ENCODE measurements at places on chromosomes 7 and 10.

GRCh38 chr10:6755781-6756460 is 175.8 kb upstream of the PRKCQ start:
- H3K36me3 ChIP-seq = no peaks in the 10 kb centered on the region
- DNase-seq = no peak
- peaks cover 5% of the 10 kb centered on the region for H3K4me1 ChIP-seq
- H3K27me3 ChIP-seq = peaks cover 14% of the 10 kb centered on the region
- H3K27ac ChIP-seq = no peak overlapping the region
- H3K4me3 ChIP-seq = no peak overlapping the region

DNA sequence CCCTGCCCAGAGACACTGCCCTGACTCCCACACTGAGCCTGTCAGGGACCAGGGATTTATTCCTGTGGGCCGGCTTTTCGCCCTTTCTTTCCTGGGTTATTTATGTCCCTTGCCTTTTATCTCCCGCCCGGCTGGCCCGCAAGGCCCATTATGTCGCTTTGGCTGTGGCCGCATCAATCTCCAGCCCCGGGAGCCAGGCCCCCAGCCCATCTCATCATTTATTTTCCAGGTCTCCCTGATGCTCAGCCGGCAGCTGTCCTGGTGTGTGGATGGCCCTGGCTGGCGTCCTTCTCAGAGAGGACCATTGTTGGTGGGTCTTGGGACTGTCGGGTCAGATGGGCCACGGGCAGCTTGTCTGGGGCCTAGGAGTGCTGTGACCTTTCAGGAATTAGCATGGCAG is 82.3 kb downstream of the FAM241B start:
- H3K27ac ChIP-seq = no peak overlapping the region
- H3K36me3 ChIP-seq = no peaks in the 10 kb centered on the region
- H3K27me3 ChIP-seq = no peaks in the 10 kb centered on the region
- no peak overlapping the region for H3K4me3 ChIP-seq
- H3K4me1 ChIP-seq = peaks cover 35% of the 10 kb centered on the region

- H3K36me3 ChIP-seq = no peaks in the 10 kb centered on the region
- no peak overlapping the region for H3K27ac ChIP-seq
- no peak for DNase-seq
Observed at GRCh38 chr10:12360461-12360860, 11.1 kb downstream of the CAMK1D start.

GRCh38 chr7:99559175-99559915 is 903 bp downstream of the ZNF655 start:
- H3K4me3 ChIP-seq = peak overlapping the region; percentile 97
- H3K27me3 ChIP-seq = no peaks in the 10 kb centered on the region
- peaks cover 26% of the 10 kb centered on the region for H3K36me3 ChIP-seq
- peaks cover 54% of the 10 kb centered on the region for H3K4me1 ChIP-seq
- DNase-seq = no peak

GRCh38 chr7:136324073-136324704 is 347.0 kb upstream of the MTPN start:
- peaks cover 14% of the 10 kb centered on the region for H3K27me3 ChIP-seq
- no peak overlapping the region for H3K4me3 ChIP-seq
- H3K4me1 ChIP-seq = no peaks in the 10 kb centered on the region
- no peaks in the 10 kb centered on the region for H3K36me3 ChIP-seq
- DNase-seq = no peak

DNA sequence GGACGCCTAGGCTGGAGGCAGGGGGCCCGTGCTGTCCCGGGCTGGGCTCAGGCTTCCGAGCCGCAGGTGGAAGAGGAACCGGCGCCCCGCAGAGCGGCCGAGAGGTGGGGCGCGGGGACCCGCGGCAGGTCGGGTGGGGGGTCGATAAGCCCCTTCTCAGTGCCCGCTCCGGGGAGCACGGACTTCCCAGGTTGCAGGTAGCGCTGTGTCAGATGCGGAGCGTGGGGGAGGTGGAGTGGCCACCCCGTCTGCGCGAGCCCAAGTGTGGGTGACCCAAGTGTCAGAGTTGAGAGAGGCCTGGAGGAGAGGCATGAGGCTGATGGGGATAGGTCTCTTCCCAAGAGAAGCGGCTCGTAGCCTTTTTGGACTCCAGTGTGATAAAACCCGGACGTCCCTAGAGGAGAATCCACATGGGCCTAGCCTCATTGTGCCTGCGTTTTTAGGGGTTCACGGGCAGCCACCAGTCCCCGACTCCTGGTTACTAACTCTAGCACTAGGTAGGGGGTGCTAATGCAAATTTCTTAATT is 580 bp downstream of the EEPD1 start:
- no peak for DNase-seq
- no peaks in the 10 kb centered on the region for H3K36me3 ChIP-seq
- H3K4me3 ChIP-seq = peak overlapping the region; percentile 74

GRCh38 chr10:6211671-6212635 is 9.2 kb downstream of the PFKFB3 start:
- peaks cover 18% of the 10 kb centered on the region for H3K36me3 ChIP-seq
- H3K4me1 ChIP-seq = peaks cover 50% of the 10 kb centered on the region
- H3K27me3 ChIP-seq = no peaks in the 10 kb centered on the region

DNA sequence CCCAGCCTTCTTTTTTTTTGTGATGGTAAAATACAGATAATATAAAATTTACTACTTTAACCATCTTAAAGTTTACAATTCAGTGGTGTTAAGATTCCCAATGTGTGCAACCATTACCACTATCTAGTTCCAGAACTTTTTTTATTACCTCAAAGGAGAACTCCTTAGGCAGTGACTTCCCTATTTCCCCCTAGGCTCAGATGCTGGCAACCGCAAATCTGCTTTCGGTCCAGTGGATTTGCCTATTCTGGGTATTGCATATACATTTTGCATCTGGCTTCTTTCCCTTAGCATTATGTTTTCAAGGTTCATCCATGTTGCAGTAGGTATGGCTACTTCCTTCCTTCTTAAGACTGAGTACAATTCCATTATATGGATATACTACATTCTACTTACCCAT is 56.5 kb downstream of the AFAP1L2 start:
- H3K4me1 ChIP-seq = peaks cover 44% of the 10 kb centered on the region
- H3K4me3 ChIP-seq = no peak overlapping the region
- H3K36me3 ChIP-seq = no peaks in the 10 kb centered on the region
- H3K27me3 ChIP-seq = no peaks in the 10 kb centered on the region
- no peak overlapping the region for H3K27ac ChIP-seq

- peaks cover 5% of the 10 kb centered on the region for H3K4me1 ChIP-seq
- H3K27me3 ChIP-seq = peaks cover 15% of the 10 kb centered on the region
- no peak overlapping the region for H3K27ac ChIP-seq
- H3K36me3 ChIP-seq = no peaks in the 10 kb centered on the region
Observed at GRCh38 chr7:134535919-134536299, 8.5 kb downstream of the AKR1B10 start.

DNA sequence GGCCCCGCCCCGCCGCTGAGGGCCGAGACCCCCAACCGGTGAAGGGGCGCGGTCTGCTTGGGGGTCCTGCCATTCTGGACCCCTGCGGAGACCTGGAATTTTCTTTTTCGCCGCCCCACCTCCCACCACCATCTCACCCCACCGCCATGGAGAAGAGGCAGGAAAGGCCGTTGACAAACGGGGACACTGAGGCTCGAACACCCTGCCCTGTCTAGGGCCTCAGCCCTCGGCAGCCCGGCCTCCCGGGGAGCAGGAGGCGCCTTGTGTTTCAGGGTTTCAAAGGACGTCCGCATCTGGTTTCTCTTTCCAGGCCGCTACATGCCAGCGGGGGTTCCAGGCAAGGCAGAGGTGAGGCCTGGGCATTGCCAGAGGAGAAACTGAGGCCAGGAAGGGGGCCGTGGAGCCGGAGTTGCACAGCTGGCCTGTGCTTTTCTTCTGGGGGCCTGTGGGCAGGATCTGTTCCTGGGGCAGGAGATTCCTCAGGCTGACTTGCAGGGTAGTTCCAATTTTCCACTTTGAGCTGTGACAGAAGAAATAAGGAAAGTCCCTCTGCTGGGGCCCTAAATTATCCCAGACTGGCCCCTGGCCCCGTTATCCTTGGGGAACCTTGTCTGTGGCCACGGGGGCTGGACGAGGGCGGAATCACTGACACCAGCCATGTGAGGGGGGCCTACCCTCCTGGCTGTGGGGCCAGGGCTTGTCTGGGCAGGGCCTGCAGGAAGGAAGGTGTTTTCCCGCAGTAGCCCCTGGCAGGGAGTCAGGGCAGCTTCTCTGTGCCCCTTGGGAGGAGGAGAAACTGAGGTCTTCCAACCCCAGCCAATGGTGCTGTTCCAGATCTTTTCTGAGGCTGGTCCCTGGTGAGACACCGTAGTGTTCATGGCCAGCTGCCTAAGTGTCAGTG is 900 bp upstream of the MICALL2 start:
- no peaks in the 10 kb centered on the region for H3K36me3 ChIP-seq
- peaks cover 54% of the 10 kb centered on the region for H3K4me1 ChIP-seq
- peak overlapping the region; percentile 73 for H3K27ac ChIP-seq

GRCh38 chr10:46170789-46171188 is 116.0 kb upstream of the ANTXRL start:
- H3K4me3 ChIP-seq = no peak overlapping the region
- no peak overlapping the region for H3K27ac ChIP-seq
- peaks cover 42% of the 10 kb centered on the region for H3K27me3 ChIP-seq
- no peak for DNase-seq
- H3K36me3 ChIP-seq = no peaks in the 10 kb centered on the region

- no peak overlapping the region for H3K4me3 ChIP-seq
- DNase-seq = no peak
- no peaks in the 10 kb centered on the region for H3K36me3 ChIP-seq
- H3K4me1 ChIP-seq = no peaks in the 10 kb centered on the region
Observed at GRCh38 chr7:81234896-81235295, 316.0 kb upstream of the SEMA3C start.

Data from chondrocyte (in vitro differentiated cells).